ENCODE measurements at places on chromosomes 13 and 19. TPM values are rescaled to one million over a fixed set of nuclear protein-coding genes. Genes with fewer than 3 reads are reported as not detected.

SYDE1 gene
- total RNA-seq, result 104 TPM

ZNF536 gene
- total RNA-seq, result not detected

ATG4D gene
- 11.0 TPM for total RNA-seq

XPO4 gene
- 5.1 TPM for total RNA-seq

OR7D2 gene
- not detected for total RNA-seq

ZNF28 gene
- total RNA-seq, result 78.0 TPM

UBE2L5 gene
- total RNA-seq, result not detected

CACNG7 gene
- total RNA-seq, result not detected

CACNG6 gene
- not detected for total RNA-seq

LIM2 gene
- total RNA-seq, result not detected

ZNF649 gene
- total RNA-seq, result 4.7 TPM

PNMA8C gene
- 0.53 TPM for total RNA-seq

CEACAM16 gene
- not detected for total RNA-seq

FUT3 gene
- not detected for total RNA-seq

ERICH6B gene
- total RNA-seq, result not detected

KIR2DL4 gene
- total RNA-seq, result not detected

ZNF552 gene
- 6.9 TPM for total RNA-seq

CCDC70 gene
- not detected for total RNA-seq

CYP2A6 gene
- not detected for total RNA-seq

F7 gene
- 0.85 TPM for total RNA-seq

ZNF439 gene
- 2.3 TPM for total RNA-seq

URAD gene
- total RNA-seq, result not detected

MYO1F gene
- 5.0 TPM for total RNA-seq

CYP2B6 gene
- total RNA-seq, result not detected

GSX1 gene
- total RNA-seq, result not detected

PSG1 gene
- not detected for total RNA-seq

ANKRD24 gene
- not detected for total RNA-seq

C19orf67 gene
- not detected for total RNA-seq

ZNF560 gene
- not detected for total RNA-seq

FCAR gene
- not detected for total RNA-seq

SULT2A1 gene
- total RNA-seq, result 2.1 TPM

NKPD1 gene
- total RNA-seq, result not detected

KLK3 gene
- not detected for total RNA-seq

SYNGR4 gene
- total RNA-seq, result not detected

DIAPH3 gene
- total RNA-seq, result 0.32 TPM

PSG7 gene
- total RNA-seq, result not detected

PRR12 gene
- 23.6 TPM for total RNA-seq

MADCAM1 gene
- total RNA-seq, result not detected

MUC16 gene
- total RNA-seq, result 0.32 TPM

ZNF865 gene
- total RNA-seq, result 22.0 TPM

ZNF77 gene
- 3.0 TPM for total RNA-seq

EBI3 gene
- total RNA-seq, result not detected
